GM19239 (cell line): ENCODE measurements at places on chromosomes 1 and 21.

DNA sequence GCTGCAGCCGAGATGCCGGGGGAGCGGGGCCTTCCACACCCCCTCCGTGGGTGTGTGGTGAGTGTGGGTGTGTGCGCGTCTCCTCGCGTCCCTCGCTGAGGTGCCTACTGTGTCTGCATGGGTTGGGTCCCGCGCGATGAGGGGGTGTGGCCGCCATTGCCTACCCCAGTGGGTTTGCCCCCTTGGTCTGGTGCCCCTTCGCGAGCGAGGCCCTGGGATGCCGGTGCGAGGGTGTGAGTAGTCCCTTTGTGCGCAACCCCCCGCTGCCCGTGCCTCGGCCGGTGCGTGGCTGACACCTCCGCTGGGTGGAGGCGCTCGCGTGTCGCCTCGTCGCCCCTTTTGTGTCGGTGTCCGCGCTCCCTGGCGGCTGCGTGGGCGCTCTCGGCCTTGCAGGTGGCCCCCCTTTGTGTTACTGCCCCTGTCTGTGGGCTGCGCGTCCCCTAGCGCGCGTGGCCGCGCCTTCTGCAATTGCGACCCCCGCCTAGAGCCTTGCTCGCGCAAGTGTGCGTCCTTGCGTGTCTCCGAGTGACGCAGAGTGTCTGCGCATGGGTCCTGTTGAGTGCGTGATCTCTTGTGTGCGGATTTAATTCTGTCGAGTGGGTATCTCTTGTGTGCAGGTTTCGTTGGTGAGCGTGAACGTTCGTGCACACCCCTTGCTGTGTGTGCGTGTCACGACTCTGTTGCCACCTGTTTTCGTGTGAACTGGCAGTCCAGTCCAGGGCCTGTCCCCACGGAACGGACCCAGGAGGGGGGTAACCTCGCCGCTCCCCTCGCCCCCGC, 553 bp downstream of the TTC3 start:
- no peak for DNase-seq

DNA sequence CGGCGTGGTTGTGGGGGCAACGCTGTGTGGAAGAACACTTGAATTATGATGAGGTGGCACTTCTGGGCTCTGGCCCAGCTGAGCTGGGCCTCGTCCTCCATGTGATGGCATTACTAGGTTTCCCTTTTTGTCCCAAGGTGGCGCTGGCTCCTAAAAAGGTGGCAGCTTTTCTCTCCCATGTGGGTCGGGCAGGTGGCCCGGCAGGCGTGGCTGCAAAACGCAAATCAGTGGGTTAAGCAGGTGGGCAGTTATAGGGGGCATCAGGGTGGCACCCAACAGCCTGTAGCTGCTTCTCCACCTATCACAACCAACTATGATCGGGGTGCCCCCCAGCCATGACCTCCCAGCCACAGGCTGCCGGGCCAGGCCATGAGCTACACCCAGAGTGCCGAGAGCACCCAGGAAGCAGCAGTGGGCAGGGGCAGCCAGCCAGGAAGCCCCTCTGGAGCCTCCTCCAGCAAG, 59.6 kb downstream of the KCNAB2 start:
- DNase-seq, result no peak

DNA sequence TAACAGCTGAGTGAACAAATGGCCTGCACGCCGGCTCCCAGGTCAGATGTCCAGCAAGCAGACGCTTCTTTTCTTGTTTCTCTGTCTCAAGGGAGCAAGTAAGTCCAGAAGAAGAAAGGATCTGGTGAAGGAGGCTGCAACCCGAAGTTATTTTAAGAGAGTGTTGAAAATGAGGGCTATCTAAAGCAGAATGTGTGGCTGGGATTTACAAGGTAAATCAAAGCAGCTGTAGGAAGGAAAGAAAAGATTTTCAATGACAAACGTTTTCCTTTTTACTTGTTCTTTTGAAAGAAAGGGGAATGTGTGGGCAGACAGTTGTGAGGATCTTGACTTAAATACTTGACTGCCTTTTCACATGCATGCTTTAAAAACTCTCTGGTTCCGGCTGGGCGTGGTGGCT, 311.5 kb downstream of the KIF26B start:
- DNase-seq, result no peak

GRCh38 chr1:183293241-183293640, 107.2 kb downstream of the LAMC2 start:
- no peak for DNase-seq

DNA sequence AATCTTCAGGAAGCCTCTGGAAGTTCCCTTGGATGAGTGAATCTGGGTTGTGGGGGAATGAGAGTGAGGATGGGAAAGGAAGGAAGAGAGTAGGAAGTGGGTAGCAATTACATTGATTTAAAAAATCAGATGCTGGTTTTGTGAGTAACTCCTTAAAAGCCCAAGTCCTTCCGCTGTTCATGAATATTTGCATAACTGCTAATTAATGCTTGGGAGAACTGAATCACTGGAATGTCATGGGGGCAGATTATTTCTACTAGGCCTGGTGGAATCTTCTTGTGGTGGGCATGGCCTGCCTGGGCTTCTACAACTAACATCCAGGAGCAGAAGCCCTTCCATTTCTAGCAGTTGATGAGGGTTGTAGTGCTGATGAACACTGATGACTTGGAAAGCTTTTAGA, 52.7 kb downstream of the FASLG start:
- DNase-seq, result no peak

GRCh38 chr1:92653605-92654381, 131.1 kb downstream of the EVI5 start:
- no peak for DNase-seq

DNA sequence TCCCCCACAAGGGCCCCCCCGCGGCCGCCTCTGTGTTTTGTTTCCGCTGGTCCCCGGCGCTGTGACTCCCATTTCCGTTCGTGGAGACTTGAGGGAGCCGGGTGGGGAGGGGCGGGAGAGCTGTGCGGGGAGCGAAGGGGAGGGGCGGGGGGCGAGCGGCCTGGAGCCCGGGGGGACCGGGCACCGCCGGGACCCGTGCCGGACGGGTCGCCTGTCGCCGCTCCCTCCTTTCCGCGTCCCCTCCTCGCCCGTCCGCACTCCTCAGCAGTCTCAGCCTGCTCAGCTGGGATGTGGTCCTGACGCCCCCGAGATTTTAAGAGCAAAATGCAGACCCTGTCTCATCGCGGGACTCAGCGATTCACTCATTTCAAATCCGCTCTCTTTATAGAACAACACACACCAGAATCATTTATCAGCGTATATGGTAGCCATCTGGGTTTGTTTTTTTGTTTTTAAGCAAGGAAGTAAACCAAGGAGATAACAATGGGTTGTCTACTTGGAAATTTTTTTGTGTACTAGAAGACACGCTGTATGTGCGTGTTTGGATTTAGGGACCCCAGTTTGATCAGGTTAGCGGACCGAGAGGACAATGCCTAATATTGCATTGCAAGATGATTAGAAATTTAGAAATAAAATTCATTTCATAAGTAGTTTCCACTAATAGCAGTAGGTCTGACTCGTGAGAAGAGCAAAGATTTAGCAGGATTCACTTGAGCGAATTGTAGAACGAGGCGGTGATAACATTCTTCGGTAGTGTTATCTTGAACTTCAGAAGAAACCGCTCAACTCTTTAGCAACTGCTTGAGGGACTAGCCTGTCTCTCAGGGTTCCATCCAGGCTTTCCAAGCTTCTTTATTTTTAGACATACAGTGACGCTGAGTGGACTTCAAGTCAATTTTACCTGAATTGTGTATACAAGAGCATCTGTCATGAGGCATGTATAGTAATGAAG, 1.1 kb downstream of the GABPA start:
- no peak for DNase-seq

- no peak for DNase-seq
These were observed 19.1 kb downstream of the UCHL5 start for GRCh38 chr1:193040011-193040410.

- DNase-seq, result no peak
These were observed 29.9 kb downstream of the NAV1 start for GRCh38 chr1:201568859-201569294.

GRCh38 chr1:230641900-230642262, 400 bp upstream of the COG2 start:
- no peak for DNase-seq

GRCh38 chr1:6918186-6918924, 133.1 kb downstream of the CAMTA1 start:
- no peak for DNase-seq

DNA sequence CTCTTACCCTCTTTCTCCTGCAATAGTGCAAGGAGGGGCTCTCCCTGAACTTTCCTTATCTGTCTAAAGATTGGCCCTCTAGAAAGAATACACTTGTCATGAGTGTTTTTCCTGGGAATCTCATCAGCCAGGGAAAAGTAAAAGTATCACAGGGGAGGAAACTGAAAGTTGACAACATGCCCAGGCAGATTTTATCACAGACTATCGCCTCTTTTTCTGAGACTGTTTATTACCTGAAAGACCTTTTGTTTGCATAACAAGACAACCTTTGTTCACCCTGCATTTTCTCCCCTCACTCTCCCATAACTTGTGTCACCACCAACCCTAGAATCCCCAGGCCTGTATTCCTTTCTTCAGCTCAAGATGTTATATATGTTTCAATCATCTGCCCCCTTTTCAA, 794.7 kb upstream of the ADAMTS5 start:
- no peak for DNase-seq

DNA sequence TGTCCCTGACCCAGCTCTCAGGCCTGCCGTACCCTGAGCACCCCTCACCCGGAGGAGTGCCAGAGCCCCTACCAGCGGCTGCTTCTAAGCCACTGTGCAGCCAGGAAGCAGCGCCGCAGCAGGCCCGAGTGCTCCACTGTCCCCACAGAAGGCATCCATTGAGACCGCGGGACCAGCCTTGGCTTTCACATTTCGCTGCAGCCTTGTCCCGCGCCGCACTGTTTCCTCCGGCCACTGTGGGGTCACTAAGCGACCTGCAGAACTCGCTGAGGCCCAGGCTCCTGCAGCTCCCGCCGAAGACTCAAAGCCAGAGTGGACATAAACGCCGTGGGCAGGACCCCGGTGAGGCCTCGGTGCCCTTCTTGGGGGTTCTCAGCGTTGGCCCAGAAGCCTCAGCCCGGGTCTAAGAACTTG, 3.0 kb downstream of the ALX3 start:
- no peak for DNase-seq

DNA sequence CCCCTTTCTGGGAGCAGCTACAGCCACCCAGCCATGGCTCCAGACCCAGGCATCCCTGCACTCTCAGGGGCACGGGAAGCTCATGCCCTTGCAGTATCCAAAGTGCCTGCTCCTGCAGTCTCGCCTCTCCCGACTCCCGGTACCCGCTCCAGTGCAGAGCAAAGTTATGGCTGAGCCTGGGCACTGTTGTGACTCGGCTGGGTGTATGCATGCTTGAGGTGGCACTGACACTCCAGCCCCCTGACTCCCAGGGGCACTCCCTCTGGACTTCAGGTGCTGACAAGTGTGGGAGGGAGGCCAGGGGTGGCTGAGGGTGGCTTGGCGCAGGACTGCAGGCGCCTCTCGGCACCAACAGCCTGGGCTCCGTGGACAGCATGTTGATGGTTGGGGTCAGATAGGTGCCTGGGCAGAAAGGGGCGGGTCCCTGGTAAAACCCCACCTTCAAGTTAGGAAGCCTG, 580.1 kb upstream of the ADGRL2 start:
- no peak for DNase-seq

- DNase-seq, result no peak
These were observed 39.0 kb downstream of the TENT5C start for GRCh38 chr1:117644696-117645311.

- no peak for DNase-seq
These were observed 73.5 kb downstream of the LRIG2 start for GRCh38 chr1:113146242-113147072.

DNA sequence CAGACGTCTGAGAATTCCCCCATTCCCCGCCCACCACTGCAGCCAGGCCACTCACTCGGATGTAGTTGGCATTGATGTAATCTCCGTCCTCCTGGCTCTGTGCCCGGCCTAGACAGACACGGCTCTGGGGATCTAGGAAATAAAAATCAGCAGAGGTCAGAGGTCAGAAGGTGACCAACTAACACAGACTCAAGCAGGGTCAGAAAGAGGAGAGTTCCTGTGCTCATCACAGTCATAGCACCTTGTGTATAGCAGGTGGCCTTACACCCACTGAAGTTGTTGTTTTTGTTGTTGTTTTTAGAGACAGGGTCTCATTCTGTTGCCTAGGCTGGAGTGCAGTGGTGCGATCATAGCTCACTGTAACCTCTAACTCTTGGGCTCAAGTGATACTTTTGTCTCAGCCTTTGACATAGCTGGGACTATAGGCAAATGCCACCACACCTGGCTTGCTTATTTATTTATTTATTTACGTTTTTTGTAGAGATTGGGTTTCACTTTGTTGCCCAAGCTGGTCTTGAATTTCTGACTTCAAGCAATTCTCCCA, 4.9 kb downstream of the PTPN7 start:
- DNase-seq, result no peak

- DNase-seq, result no peak
These were observed 26.0 kb downstream of the RNASEL start for GRCh38 chr1:182563095-182563494.

DNA sequence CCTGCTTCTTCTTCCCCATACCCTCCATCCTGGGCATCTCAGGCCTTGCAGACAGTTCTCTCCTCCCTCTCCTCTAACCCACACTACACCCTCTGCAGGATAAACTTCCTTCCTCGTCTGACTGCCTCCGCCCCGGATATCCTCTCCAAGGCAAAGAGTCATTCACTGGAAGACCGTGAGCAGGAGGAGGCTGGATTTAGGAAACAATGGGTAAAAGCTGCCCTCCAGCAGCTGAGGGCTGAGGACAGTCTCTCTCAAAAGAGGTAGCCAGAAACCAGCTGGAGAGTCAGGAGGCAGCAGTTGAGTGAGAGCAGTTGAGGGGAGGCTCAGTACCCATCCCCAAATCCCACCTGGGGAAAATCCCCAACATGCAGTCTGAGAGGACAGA, 1.4 kb downstream of the CSRP1 start:
- DNase-seq, result no peak

DNA sequence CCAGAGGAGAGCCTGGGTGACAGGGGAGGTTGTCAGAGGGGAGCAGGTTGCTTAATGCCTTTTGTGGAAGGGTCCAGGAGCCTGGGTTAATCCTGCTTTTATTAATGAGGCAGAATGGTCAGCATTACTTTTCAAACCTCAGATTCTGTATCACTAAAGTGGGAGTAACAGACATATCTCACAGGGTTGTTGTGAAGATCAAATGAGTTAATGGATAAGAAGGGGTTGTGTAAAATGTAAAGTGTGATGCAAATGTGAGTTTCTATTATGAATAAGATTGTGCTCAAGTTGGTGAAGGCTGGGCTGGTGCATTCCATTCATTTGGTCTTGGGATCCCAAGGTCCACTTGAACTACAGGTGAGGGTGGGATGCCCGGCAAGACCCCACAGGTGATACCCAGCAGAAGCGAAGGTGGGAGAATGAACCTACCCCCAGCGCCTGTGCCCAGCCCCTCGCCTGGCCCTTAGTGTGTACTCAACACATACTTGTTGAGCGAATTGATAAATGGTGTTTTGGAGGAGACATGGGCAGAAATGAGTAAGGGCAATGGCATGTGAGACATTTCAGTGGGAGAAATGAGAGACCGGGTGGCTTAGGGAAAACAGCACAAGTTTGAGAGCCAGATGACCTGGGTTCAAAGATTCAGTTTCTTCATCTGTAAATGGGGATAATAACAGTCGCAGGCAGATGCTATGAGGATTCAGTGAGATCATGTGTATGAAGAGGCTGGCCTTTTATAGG, 6.2 kb downstream of the SLC26A9 start:
- DNase-seq, result no peak

- no peak for DNase-seq
These were observed 40.7 kb upstream of the TENT5C start for GRCh38 chr1:117565076-117565556.
